Natural killer cell treated with Interleukin-12 subunit alpha and Interleukin-12 subunit beta and Interleukin-15 and Interleukin-18, amount 100 ng/mL, for 72 hours (primary cell): ENCODE measurements at places on chromosomes 1 and 21. TPM values are rescaled to one million over a fixed set of nuclear protein-coding genes. Genes with fewer than 3 reads are reported as not detected.
A peak's percentile ranks its signal among the peaks of the same experiment; 100 is the strongest.

- H3K27ac ChIP-seq: no peak overlapping the region
- H3K36me3 ChIP-seq: peaks cover 7% of the 10 kb centered on the region
- H3K4me3 ChIP-seq: peak overlapping the region; percentile 38
- H3K27me3 ChIP-seq: peaks cover 48% of the 10 kb centered on the region
These were observed 34.9 kb upstream of the TSNAX start for GRCh38 chr1:231493421-231494185.

RAP1GAP gene
- total RNA-seq: not detected

DNA sequence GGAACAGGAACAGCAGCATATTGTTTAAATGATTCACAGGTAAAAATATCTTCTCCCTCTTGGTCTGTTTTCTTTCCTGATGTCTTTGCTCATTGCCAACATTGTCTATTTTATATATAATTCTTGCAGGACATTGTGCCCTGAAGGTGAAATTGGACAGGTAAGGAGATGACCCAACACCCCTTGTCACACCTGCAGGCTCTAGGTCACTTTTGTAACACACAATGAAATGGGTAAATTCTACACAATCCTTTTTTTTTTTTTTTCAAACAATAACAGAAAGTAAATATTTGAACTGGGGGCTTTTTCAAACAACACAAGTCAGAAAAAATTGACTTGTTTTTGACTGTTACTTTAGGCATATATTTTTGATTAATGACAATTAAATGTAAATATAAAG lies 62.9 kb upstream of the ERG start:
- no peaks in the 10 kb centered on the region for H3K36me3 ChIP-seq
- no peak overlapping the region for H3K27ac ChIP-seq
- no peak overlapping the region for H3K4me3 ChIP-seq
- DNase-seq: no peak
- no peaks in the 10 kb centered on the region for H3K4me1 ChIP-seq
- H3K27me3 ChIP-seq: peaks cover 19% of the 10 kb centered on the region

CFAP107 gene
- total RNA-seq: not detected

DNA sequence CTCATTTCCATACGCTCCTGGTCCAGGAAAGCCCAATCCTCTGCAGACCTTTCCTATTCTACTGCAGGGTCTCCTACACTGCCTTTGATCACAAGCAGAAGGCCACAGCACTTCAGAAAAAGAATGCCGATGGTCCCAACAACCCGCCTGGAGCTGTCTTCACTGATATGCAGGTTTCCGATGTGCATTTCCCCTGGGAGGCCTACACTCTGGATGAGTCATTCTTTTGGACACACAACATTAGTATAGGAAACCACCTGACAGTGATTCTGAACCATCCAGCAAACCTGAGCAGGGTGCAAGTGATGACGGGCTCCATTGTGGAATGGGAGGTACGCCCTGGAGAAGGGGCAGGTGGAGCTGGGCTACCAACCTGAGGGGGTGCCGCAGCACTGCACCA lies 15.0 kb downstream of the PCAT6 start:
- H3K4me1 ChIP-seq: peaks cover 8% of the 10 kb centered on the region
- H3K4me3 ChIP-seq: no peak overlapping the region
- DNase-seq: no peak
- H3K27ac ChIP-seq: no peak overlapping the region
- peaks cover 9% of the 10 kb centered on the region for H3K27me3 ChIP-seq

LCA5L gene
- not detected for total RNA-seq

CFHR5 gene
- not detected for total RNA-seq

DNA sequence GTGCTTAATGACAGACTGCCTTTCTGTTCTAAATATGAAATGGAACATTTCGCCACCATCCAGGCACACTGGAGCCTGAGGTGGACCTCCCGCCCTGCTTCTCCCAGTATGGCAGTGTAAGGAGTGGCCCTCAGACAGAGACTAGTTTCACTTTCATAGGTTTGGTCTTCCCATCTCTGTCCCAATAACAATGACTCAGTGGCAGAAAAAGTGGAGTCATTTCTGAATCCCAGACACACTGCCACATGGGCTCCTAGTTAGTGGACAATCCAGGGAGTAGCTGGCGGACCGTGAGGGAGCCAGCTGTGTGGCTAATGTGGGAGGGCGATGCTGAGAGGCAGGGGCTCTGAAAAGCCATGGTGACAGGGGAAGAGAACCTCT lies 95.6 kb upstream of the TSPAN2 start:
- no peak overlapping the region for H3K4me3 ChIP-seq
- DNase-seq: no peak
- peaks cover 15% of the 10 kb centered on the region for H3K27me3 ChIP-seq
- H3K27ac ChIP-seq: no peak overlapping the region
- no peaks in the 10 kb centered on the region for H3K4me1 ChIP-seq

- peaks cover 8% of the 10 kb centered on the region for H3K27me3 ChIP-seq
- no peak overlapping the region for H3K4me3 ChIP-seq
- no peaks in the 10 kb centered on the region for H3K4me1 ChIP-seq
- no peak overlapping the region for H3K27ac ChIP-seq
These were observed 8.9 kb upstream of the SGIP1 start for GRCh38 chr1:66525086-66525485.

DNA sequence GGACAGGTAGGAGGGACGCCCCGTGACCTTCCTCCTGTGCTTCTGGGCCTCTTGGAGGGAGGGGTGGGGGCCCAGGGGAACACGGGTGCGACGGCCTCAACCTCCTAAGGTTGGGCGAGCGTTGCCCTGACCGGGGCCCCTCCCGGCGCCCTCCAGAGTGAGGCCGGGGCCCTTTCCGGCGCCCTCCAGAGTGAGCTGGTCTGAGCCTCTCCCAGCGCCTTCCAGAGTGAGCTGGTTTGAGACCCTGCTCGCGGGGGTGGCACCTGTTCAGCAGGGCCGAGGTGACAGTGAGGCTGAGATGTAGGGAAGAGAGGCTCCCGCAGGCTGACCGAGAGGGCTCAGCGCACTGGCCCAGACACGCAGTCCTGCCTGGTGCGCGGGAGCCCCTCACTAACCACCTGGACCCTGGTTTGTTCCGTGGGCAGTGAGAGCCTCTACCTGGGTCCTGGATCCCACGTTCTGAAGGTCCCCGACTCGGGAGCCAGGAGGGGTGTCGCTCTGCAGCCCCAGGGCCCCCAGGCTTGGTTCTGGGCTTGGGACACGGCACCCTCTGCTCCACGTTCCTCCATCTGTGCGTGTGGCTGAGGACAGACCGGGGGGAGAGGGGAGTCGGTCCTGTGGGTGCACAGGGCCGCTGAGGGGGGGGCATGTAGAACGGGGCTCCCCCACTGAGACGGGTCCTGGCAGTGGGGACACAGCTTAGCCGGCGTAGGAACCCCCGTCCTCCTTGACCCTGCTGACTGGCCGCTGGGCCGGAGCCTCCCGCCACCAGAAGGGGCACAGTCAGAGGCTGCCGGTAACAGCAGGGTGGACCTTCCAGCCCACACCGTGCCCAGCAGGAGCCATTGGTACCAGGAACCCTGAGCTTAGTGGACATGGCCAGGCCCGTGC lies 1.4 kb downstream of the COL6A1 start:
- no peak overlapping the region for H3K27ac ChIP-seq
- peaks cover 8% of the 10 kb centered on the region for H3K27me3 ChIP-seq
- DNase-seq: peak; percentile 56
- peaks cover 5% of the 10 kb centered on the region for H3K4me1 ChIP-seq

GRCh38 chr1:165109013-165109412 lies 247.5 kb downstream of the LMX1A start:
- DNase-seq: no peak
- H3K27ac ChIP-seq: no peak overlapping the region
- H3K4me3 ChIP-seq: no peak overlapping the region
- no peaks in the 10 kb centered on the region for H3K36me3 ChIP-seq

DNA sequence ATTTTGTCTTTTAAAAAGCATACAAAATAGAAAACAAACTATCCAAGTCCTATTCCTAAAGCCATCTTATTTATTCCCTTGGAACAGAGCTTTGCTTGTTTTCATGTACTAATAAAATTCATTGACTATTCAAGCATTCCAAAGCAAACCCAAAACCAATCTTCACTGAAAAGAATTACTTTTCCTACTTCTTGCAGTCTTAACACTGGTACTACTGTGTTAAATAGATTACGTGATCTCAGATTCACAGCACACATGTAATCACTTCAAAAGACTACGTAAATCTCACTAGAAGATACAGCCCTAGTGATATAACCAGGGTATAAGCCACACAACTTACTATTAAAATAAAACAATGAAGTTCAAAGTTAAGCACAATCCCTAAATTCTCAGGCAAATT lies 39.0 kb downstream of the ZZZ3 start:
- H3K27ac ChIP-seq: no peak overlapping the region
- H3K4me1 ChIP-seq: peaks cover 15% of the 10 kb centered on the region
- DNase-seq: no peak
- no peaks in the 10 kb centered on the region for H3K27me3 ChIP-seq

SUSD4 gene
- not detected for total RNA-seq

DNA sequence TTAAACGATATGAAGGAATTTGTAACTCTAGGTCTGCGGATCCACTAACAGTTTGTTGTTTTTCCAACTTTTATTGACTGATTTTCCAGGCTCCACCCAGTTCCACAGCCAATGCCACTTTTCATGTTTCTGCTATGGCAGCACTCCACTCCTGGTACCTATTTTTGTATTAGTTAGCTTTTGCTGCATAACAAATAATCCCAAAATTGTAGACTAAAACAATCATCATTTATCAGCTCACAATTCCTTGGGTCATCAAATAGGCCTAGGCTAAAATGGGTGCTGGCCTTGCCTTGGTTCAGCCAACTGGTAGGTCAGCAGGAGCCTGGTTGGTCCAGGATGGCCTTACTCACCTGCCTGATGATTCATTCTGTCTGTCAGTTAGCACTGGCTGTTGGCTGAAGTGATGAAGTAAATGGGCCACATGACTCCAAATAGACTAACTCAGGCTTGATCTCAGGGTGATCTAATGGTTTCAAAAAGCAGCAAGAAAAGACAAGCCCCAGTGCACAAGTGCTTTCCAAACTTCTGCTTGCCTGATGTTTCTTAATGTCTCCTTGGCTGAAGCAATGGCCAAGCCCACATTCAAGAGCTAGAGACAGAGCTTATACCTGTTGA lies 3.2 kb upstream of the C8B start:
- H3K4me3 ChIP-seq: no peak overlapping the region
- peaks cover 8% of the 10 kb centered on the region for H3K27me3 ChIP-seq
- peaks cover 13% of the 10 kb centered on the region for H3K4me1 ChIP-seq
- no peak for DNase-seq

HRNR gene
- total RNA-seq: not detected

DNA sequence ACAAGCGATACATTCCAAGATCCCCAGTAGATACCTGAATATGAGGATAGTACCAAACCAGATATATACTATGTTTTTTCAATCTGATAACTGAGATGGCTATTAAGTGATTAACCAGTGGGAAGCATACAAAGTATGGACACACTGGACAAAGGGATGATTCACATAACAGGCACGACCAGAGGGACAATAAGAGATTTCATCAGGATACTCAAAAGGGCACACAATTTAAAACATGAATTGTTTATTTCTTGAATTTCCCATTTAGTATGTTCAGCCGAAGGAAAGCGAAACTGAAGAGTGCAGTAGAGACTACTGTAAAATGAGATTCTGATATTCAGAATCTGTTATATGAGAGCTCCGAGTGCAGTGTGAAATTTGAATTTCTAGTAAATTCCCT lies 10.6 kb downstream of the ZZZ3 start:
- DNase-seq: no peak
- H3K36me3 ChIP-seq: no peaks in the 10 kb centered on the region
- no peaks in the 10 kb centered on the region for H3K27me3 ChIP-seq

GRCh38 chr21:32246571-32247140 lies 32.2 kb downstream of the MIS18A start:
- no peaks in the 10 kb centered on the region for H3K36me3 ChIP-seq
- H3K4me1 ChIP-seq: peaks cover 2% of the 10 kb centered on the region
- H3K4me3 ChIP-seq: no peak overlapping the region
- no peak overlapping the region for H3K27ac ChIP-seq
- no peak for DNase-seq

DNA sequence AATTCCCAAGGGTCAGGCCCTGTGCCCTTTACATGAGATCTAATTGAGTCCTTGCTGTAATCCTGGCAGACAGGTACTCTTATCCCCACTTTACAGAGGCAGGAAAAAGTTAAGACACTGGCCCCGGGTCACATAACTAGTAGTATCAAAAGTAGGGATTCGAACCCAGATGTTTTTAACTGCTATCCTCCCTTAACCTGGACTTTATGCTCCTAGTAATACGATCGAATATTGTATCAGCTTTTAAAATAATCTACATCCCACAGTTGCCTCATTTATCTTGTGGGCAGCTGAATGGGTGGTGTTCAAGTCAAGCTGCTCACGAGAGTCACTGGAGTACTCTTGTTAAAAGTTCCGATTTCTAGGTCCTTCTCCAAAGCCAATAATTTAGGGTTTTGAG lies 25.5 kb upstream of the TMEM51 start:
- no peaks in the 10 kb centered on the region for H3K4me1 ChIP-seq
- no peaks in the 10 kb centered on the region for H3K27me3 ChIP-seq
- DNase-seq: no peak
- H3K36me3 ChIP-seq: no peaks in the 10 kb centered on the region
- H3K27ac ChIP-seq: no peak overlapping the region
- H3K4me3 ChIP-seq: no peak overlapping the region

DNA sequence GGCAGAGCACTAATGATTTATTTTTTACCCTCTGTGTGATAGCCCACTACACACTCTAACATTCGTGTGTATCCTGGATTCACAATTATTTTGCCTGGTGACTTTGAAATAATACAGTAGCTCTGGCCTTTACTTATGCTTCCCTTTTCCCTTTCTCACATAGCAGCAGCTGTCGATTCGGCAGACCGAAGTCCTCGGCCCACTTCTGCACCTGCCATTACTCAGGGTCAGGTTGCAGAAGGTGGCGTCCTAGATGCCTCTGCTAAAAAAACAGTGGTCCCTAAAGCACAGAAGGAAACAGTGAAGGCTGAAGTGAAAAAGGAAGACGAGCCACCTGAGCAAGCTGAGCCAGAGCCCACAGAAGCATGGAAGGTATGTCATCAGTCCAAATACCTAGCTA lies 70.8 kb downstream of the TMEM200B start:
- no peak overlapping the region for H3K4me3 ChIP-seq
- no peak for DNase-seq
- H3K27me3 ChIP-seq: no peaks in the 10 kb centered on the region

GRCh38 chr1:54416435-54416834 lies 10.2 kb upstream of the SSBP3 start:
- no peak overlapping the region for H3K4me3 ChIP-seq
- H3K27ac ChIP-seq: no peak overlapping the region
- H3K27me3 ChIP-seq: peaks cover 7% of the 10 kb centered on the region
- DNase-seq: no peak

POFUT2 gene
- total RNA-seq: 16.5 TPM

GRCh38 chr1:33517596-33518250 lies 45.3 kb downstream of the ZSCAN20 start:
- peaks cover 11% of the 10 kb centered on the region for H3K27me3 ChIP-seq
- H3K36me3 ChIP-seq: no peaks in the 10 kb centered on the region
- H3K4me1 ChIP-seq: no peaks in the 10 kb centered on the region

FMO1 gene
- total RNA-seq: not detected

- peak; percentile 6 for DNase-seq
- H3K27me3 ChIP-seq: peaks cover 28% of the 10 kb centered on the region
- H3K36me3 ChIP-seq: no peaks in the 10 kb centered on the region
- H3K27ac ChIP-seq: no peak overlapping the region
- H3K4me3 ChIP-seq: no peak overlapping the region
These were observed 411.7 kb downstream of the PTPRU start for GRCh38 chr1:29648026-29648425.

ADGRL4 gene
- total RNA-seq: not detected
